Left cardiac atrium (tissue), 4 donors: ENCODE measurements at places on chromosomes 3 and 15. TPM values are rescaled to one million over a fixed set of nuclear protein-coding genes. Genes with fewer than 3 reads are reported as not detected.

The LDHAL6B gene
- total RNA-seq = not detected

The GOLGA6L7 gene
- total RNA-seq = not detected

DNA sequence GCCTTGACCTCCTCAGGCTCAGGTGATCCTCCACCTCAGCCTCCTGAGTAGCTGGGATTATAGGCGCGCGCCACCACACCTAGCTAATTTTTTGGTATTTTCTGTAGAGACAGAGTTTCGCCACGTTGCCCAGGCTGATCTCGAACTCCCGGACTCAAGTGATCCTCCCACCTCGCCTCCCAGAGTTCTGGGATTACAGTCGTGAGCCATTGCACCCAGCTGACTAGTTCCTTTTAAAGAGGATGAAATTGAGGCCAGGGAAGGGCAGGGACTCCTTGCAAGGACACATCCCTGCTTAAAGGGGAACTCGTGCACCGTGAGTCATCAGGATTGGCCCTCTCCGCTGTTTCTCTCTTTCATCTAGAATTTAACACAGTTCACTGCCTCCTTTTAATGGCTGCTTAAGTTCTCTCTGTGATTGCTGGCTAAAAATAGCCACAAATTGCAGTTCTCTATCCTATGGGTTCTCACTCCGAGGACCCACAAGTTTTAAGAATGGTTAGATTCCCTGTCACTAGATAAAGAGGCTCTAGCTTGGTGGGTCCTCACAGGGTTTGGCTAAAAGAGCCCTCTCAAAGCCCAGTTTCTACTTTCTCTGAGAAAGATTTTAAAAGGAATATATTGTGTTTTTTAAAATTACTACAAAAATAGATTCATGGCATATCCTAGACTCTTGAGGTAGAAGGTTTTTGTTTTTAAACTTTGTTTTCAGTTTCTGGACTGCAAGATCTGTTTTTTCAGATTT is 1.4 kb downstream of the CRTAP start:
- DNase-seq = peak; percentile 80

- no peak for DNase-seq
Observed at GRCh38 chr3:144033863-144034262, 62.2 kb downstream of the DIPK2A start.

- no peak for DNase-seq
Observed at GRCh38 chr3:69579306-69580041, 159.8 kb upstream of the MITF start.

- DNase-seq = no peak
Observed at GRCh38 chr3:49035281-49035680, 6.1 kb upstream of the IMPDH2 start.

DNA sequence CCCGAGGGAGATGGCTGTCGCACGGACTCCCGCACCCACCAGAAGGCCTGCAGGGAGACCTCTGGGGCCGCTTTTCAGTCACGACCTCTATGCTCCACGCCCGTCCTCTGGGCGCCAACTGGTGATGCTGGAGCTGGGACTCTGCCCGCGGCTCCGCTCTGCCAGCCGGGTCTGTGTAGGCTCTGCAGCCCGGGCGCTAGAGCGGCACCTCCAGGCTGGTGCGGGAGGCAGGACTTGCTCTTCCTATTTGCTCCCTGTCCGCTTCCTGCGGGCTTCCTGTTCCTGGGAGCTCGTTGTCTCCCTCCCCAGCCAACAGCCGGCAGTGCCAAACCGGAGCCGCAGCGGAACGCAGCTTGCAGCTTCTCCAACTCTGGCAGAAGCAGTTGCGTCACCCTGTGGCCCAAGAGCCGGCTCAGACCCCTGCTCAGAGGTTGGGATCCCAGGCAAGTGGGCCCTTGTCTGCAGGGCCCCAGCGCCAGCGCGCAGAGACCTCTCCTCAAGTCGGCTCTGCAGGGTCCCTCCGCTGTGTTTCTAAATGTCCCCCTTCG is 285.9 kb downstream of the XXYLT1 start:
- peak; percentile 69 for DNase-seq

DNA sequence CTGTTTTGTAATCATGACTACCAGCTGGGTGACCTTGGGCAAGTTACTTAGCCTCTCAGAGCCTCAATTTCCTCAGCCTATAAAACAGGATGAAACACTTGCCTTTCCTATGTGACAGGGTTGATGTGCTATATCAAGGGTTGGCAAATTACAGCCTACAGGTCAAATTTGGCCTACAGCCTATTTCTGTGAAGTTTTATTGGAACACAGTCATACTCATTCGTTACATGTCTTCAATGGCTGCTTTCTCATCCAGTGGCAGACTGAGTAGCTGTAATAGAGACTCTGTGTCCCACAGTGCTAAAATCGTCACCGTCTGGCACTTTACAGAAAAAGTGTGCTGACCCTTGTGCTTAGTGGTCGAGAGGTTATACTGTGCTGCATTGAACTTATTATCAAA is 16.6 kb downstream of the ABHD6 start:
- no peak for DNase-seq

- DNase-seq = no peak
Observed at GRCh38 chr3:5564278-5564666, 376.8 kb downstream of the EDEM1 start.

- no peak for DNase-seq
Observed at GRCh38 chr3:124142389-124142970, 150.6 kb upstream of the ROPN1 start.
